ENCODE measurements at places on chromosomes 12 and 14.
A peak's percentile ranks its signal among the peaks of the same experiment; 100 is the strongest.

GRCh38 chr12:128449146-128449894 lies 182.3 kb downstream of the TMEM132C start:
- DNase-seq, result no peak

DNA sequence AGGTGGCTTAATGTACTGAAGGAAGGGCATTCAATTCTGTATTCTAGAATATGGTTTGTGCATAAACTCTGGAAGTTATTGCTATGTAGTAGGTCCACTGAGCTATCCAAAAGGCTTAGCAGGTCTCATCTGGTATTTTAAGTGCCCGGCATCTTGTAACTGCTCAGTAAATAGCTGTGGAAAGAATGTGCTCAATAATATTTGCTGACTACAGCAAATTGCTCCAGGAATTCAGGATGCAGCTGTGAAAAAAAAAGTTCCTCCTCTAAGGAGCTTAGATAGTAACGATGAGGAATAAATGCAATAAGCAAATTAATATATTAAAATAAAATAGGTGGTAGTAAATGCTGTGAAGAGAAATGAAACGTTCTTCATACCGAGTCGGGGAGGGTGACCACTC lies 857.1 kb downstream of the AACS start:
- DNase-seq, result no peak

DNA sequence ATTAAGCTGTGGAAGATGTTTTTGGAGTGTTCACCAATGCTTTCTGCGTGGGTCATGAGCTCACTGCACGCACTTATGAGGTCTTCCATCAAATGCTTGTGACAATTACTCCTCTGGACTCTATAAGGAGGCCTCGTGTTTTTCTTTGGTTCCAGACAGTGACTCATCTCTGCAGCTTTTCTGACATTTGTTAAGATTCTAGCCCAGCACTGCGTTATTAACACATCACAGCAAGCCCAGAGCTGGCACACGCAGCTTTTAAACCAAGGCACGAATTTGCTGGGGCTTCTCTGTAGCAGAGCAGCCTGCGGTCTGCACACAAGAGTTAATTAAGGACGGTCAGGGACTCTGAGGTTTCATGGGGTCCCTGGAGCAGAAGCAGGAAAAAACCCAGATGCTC lies 16.9 kb downstream of the MEG3 start:
- no peak for DNase-seq

GRCh38 chr12:6936194-6936635 lies 7.4 kb upstream of the RNU7-1 start:
- no peak for DNase-seq

- peak; percentile 43 for DNase-seq
Measured at GRCh38 chr12:53190108-53190729, 9.5 kb upstream of the CSAD start.

DNA sequence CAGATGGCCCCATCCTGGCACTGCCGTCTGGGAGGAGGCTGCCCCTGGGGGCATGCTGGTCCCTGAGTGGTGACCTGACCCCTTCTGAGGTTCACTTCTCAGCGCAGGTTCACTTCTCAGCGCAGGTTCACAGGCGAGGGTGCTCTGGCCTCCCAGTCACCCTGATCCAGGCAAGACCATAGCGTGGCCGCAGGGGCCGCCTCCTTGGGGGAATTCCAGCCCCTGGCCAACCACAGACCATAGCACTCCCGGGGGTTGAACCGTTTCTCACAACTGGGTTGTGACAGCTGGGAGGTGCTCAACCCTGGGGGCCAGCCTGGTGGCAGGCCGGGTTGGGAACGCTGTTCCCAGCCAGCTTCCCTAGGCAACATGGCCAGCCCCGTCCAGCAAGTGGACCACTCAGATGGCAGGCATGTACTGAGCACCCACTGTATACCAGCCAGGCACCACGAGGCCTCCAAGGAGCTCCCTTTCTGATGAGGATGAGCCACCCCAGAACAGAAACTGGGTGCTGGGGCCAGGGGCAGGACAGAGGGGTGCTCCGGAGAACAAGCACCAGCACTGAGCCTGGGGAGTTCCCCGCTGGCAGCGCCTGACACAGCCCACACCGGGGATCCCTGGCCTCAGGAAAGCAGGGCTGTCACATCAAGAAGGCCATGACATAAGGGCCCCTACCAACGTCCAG lies 28.3 kb upstream of the ZFP36L1 start:
- no peak for DNase-seq

DNA sequence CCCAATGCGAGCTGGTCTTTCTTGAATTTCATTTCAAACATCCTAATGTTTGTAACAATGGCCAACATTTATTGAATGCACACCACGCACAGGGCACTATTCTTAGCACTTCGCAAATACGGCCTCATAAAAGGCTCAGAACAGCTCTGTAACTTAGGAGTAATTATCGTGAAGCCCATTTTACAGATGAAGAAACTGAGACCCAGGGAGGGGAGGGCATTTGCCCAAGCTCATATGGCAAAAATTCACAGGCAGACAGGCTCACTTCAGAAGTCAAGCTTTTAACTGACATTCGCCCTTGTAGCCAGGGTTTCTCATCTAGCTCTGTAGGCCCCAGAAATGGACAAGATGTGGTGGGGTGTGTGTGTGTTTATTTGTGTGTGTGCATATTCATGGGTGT lies 60.3 kb upstream of the TBX3 start:
- DNase-seq, result no peak

All from CD4-positive, alpha-beta T cell treated with Interleukin-4 for 4 hours (primary cell).